Activated CD4-positive, alpha-beta memory T cell treated with anti-CD3 and anti-CD28 coated beads for 36 hours (primary cell): ENCODE measurements at places on chromosomes 16 and 17. TPM values are rescaled to one million over a fixed set of nuclear protein-coding genes. Genes with fewer than 3 reads are reported as not detected.

The MYH11 gene
- 0.07 TPM for total RNA-seq

The GSDMA gene
- total RNA-seq: 0.64 TPM

The TBC1D3D gene
- total RNA-seq: 0.24 TPM

The HCRT gene
- not detected for total RNA-seq

The AIPL1 gene
- total RNA-seq: not detected

The CD300LB gene
- total RNA-seq: not detected

The CDYL2 gene
- 29.4 TPM for total RNA-seq

The CD300H gene
- not detected for total RNA-seq

The HOXB1 gene
- not detected for total RNA-seq

The KRTAP4-5 gene
- total RNA-seq: not detected

The C17orf107 gene
- 2.5 TPM for total RNA-seq

The TP53TG3 gene
- total RNA-seq: not detected

The ICAM2 gene
- total RNA-seq: 65.0 TPM

The ALOX12 gene
- total RNA-seq: not detected

The CACNG3 gene
- total RNA-seq: not detected

The CALB2 gene
- total RNA-seq: not detected

The DERL2 gene
- 57.8 TPM for total RNA-seq

The SYCE1L gene
- 5.0 TPM for total RNA-seq

The ZP2 gene
- total RNA-seq: not detected

The G6PC1 gene
- total RNA-seq: not detected

The SCGB1C2 gene
- total RNA-seq: not detected

The TSPOAP1 gene
- 22.7 TPM for total RNA-seq

The NAGS gene
- 1.5 TPM for total RNA-seq

The CTRB2 gene
- not detected for total RNA-seq

The EME1 gene
- total RNA-seq: 48.1 TPM

The ABCC6 gene
- not detected for total RNA-seq

The SPNS2 gene
- 0.24 TPM for total RNA-seq

The NPIPA7 gene
- total RNA-seq: 3.8 TPM

The CNTNAP4 gene
- not detected for total RNA-seq

The TP53TG3D gene
- not detected for total RNA-seq

The VAMP2 gene
- total RNA-seq: 30.1 TPM

The EVI2B gene
- total RNA-seq: 14.1 TPM

The KRT15 gene
- total RNA-seq: not detected

The CACNA1H gene
- total RNA-seq: 0.61 TPM

The NRN1L gene
- not detected for total RNA-seq

The ZNF423 gene
- total RNA-seq: not detected

The NEURL4 gene
- 26.9 TPM for total RNA-seq

The SNN gene
- total RNA-seq: 9.1 TPM

The TUBD1 gene
- 12.7 TPM for total RNA-seq

The WBP2 gene
- total RNA-seq: 79.1 TPM

The NPIPB6 gene
- 1.8 TPM for total RNA-seq

The CSH2 gene
- total RNA-seq: not detected

The DPH1 gene
- total RNA-seq: 31.1 TPM

The MYH2 gene
- not detected for total RNA-seq
